ENCODE measurements at places on chromosomes 2 and 18.

DNA sequence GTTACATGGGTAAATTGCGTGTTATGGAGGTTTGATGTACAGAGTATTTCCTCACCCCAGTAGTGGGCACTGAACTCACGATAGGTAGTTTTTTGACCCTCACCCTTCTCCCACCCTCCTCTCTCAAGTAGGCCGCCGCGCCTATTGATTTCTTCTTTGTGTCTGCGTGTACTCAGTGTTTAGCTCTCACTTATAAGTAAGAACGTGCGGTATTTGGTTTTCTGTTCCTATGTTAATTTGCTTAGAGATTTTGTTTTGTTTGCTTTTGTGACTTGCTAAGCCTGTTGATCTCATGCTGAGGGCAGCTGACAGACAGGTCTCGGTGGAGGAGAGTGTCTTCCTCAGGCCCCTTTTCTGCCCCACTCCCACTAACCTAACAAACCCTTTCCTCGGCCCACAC is 36.2 kb downstream of the ACOXL start:
- DNase-seq, result peak; percentile 60

- DNase-seq, result no peak
These were observed 17.8 kb upstream of the INO80C start for GRCh38 chr18:35515460-35516130.

- DNase-seq, result no peak
These were observed 550.5 kb downstream of the SPAG16 start for GRCh38 chr2:213834746-213835145.

- DNase-seq, result no peak
These were observed 75.3 kb downstream of the OSBPL6 start for GRCh38 chr2:178269438-178270224.

DNA sequence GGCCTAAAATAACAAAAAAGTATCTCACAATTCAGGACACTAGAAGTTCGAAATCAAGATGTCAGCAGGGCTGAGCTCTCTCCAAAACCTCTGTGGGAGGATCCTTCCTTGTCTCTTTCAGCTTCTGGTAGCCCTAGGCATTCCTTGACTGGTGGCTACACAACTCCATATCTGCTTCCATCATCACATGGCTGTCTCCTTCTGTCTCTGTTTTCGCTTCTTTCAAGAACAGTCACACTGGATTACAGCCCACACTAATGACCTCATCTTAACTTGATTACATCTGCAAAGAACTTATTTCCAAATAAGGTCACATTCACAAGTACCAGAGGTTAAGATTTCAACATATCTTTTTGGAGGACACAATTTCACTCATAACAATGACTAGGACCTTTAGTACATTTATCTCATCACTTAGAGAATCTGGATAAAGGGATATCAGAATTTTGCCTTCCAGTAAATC is 275.2 kb downstream of the IRS1 start:
- DNase-seq, result no peak

GRCh38 chr2:46601328-46601963 is 122.1 kb downstream of the TMEM247 start:
- no peak for DNase-seq

- no peak for DNase-seq
These were observed 290.4 kb upstream of the RBMS1 start for GRCh38 chr2:160784034-160784433.

DNA sequence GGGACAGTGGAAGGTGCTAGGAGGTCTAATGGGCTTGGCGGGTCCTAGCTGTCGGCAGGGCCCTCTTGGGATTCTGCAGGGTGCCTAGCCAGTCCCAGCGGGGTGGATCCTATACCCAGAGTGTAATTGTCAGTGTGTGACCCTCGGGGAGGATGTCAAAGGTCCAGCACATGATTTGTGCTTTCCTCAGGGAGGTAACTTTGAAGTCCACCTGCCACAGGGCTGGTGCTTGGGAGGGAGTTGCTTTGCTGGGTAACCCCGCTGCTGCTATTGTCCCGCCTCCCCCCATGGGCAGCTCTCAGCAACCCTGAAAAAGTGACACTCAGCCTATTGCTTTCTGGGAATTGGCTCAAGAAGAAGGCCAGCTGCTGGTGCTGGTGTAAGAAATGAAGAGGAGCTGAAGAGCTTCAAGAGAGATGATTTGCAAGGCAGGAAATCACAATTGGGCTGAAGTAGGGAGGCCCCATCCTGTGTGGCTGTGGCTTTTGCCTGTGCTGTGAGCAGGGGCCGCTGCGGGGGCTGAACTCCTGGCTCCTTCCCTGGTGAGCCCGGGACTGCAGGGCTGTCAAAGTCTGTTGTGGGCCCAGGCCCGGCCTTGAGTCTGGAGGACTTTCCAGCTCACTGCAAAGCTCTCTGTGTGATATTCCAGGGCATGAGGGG is 36.4 kb downstream of the EMILIN2 start:
- no peak for DNase-seq

DNA sequence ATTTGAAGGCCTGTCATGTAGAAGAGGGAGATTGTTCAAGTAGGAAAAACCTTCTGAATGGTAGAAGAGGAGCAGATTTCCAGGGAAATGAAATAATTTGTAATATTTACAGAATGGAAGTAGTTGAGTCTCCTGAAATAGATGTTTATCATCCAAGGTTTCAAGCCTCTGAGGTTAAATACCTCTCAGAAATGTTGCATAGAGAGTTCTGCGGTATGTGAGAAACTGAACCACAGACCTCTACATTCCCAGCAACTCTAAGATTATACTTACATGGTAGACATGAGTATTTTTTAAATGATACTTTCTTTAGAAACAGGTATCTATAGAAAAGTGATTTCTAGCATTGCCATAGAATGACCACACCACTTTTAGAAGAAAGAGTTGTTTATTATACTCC is 379.8 kb upstream of the FANCL start:
- no peak for DNase-seq

- no peak for DNase-seq
These were observed 56.0 kb upstream of the ACAA2 start for GRCh38 chr18:49869354-49869753.

- no peak for DNase-seq
These were observed 396.3 kb downstream of the IRS1 start for GRCh38 chr2:226403369-226403768.

- no peak for DNase-seq
These were observed 80.9 kb upstream of the ARHGAP28 start for GRCh38 chr18:6648581-6648980.

DNA sequence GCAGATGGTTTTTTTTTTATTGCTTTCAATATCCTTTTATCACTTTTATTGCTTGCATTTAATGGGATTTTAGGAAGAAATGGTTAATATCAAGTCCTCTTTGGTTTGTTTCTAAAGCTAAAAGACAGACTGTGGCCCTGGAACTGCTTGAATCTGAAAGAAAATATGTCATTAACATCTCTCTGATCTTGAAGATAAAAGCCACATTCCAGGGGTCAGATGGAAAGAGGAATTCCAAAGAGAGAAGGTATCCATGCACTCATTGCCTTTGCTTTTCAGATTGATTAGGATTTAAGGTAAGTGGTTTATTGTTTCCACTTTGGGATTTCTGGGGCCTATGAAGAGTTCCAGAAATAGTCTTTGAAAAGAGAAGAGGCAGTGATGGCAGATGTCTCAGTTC is 54.1 kb downstream of the ARHGEF33 start:
- peak; percentile 34 for DNase-seq

DNA sequence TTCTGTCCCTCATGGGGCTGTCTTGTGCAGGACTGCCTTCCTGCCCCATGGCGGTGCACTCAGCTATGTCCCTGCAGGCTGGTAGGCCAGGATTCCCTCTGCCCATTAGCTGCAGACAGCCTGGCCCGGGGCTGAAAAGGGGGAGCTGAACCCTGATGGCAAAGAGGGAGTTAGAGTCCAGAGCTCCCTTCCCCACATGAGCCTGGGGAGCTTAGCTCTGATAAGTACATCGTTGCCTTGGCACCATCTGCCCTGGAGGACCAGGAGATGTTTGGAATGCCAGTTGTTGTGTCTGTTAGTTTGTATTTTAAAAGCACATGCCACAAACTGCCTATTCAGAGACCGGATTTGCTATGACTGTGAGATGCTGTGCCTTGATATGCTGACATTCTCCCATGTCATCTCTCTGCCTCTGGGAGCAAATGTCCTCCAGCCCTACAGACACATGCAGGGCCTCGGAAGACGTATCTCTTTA is 65.1 kb upstream of the AFF3 start:
- no peak for DNase-seq

GRCh38 chr2:191957996-191958860 is 111.3 kb upstream of the CAVIN2 start:
- DNase-seq, result no peak

DNA sequence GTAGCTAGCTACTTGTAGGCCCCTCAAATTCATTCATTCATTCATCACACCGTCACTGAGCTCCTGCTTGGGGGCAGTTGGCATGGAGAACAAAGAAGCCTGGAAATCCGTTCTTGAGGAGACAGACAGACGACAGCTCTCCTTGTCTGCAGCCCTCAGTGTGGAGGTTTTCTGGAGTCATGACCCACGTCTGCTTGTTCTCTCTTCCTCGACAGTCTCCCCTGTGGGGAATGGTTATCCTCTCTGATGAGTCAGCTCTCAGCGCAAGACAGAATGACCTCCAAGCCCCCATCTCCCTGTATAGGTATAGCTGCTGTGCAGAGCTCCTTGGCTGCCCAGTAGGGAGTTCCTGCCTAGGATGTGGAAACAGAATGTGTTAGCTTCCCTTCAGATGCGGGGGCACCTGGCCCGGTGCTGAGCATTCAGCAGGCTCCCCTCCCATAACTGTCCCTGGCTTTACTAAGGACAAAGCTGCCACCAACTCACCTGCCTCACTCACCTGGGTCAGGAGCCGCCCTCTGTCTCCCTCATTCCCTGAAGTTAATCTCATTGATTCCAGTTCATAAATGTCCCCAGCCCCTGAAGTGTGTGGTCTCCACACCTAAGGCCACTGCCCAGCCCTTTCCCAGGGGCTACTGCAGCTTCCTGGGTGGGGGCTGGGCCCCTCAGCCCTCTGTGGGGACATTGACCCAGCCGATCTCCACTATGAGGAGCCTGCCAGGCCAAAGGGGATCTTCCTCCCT is 124.7 kb downstream of the ACKR3 start:
- DNase-seq, result no peak

DNA sequence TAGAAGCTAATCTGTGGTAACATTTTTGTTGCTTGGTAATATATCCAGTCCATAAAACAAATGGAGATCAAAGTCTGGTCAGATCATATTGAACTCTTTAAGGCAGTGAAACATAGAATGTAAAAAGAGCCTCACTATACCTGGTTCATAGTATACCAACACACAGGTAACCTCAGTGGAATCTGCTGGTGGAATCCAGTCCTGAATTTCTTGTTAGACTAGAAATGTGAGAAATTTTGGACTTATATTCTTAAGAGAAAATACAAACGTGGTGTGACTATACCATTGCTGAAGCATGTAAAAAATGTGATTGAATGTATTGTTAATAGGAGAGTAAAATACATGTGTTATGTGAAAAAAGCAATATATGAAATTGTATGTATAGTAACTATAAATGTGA is 46.1 kb upstream of the GRHL1 start:
- DNase-seq, result no peak

GRCh38 chr18:32461709-32462272 is 8.9 kb downstream of the GAREM1 start:
- DNase-seq, result no peak

DNA sequence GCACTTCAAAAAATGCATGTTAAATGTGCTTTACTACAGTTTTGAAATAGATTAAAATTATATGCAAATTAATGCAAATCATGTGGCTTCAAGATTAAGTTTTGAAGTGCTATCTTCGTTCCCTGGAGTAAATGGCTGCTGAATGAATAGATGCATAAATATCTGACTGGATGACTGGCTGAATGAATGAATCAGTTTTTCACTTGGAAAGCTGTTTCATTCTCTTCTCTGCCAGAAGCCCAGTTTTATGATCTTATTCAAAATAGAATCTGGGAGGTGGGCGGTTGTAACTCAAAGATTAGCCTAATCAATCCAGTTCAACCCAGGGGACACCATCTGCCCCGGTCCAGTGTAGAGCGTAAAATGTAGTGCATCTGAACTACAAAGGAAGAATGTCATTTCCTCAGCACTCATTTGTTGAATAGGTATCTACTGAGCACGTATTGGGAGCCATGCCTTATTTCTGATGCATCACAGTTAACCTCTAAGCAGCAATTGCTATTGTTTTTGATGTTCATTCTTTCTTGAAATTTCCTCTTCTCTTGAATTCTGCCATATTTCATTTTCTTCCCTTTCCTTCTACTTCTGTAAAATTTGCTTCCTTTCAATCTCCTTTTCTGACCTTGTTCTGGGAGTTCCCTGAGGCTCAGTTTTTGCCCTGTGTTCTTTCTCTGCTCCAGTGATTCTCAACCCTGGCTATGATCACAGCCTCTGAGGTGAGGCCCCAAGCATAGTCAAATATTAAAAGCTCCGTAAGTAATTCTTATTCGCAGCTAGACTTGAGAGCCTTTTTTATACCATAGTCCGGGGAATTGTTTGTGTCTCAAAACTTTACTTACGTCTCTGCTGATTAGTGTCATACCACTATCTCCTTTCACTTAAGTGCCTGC is 282.7 kb downstream of the PARD3B start:
- no peak for DNase-seq

GRCh38 chr2:241063587-241063986 is 38.5 kb downstream of the MTERF4 start:
- DNase-seq, result no peak

GRCh38 chr18:61774846-61775245 is 118.0 kb downstream of the RNF152 start:
- no peak for DNase-seq

DNA sequence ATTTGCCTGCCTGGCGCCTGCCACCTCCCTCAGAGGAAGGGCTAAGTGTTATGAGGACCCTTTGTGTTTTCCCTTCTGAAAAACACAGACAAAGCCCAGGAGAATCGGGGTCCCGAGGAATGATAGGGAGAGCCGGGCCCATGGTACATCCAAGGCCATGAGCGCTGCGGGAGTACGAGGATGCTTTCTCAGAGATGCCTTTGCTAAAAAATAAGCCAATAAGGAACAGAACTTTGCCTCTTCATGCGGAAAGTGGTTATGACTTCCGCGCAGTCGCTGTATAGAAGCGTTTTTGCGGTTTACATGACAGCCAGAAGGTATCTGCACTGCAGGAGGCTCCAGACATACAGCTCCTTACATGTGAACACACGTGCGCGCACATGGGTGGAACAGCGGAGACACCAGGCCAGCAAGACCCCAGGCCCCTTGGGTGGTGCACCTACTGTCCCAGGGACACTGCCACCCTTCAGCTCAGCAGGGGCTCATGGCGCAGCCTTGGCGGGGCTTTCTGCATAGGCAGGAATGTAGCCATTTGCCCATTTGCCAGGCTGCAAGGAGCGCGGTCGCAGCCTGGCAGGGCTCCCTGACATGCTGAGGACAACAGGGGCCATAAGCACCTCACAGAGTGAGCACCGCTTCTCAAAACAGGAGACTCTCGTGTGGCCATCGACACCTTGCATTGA is 252.4 kb upstream of the SALL3 start:
- DNase-seq, result no peak

- DNase-seq, result no peak
These were observed 39.4 kb downstream of the BMP10 start for GRCh38 chr2:68831686-68832232.

DNA sequence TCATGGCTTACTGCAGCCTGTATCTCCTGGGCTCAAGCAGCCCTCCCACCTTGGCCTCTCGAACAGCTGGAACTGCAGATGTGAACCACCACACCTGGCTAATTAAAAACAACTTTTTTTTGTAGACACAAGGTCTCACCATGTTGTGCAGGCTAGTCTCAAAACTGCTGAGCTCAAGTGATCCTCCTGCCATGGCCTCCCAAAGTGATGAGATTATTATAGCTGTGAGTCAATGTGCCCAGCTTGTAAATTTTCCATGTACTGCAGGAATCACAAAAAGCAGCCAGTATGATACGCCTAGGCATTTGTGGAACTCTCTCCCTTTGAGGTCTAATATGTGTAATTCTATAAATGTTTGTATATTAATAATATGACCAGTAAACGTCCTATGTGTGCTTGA is 59.9 kb downstream of the MSH6 start:
- no peak for DNase-seq
